ENCODE measurements at places on chromosomes 2 and 18.

DNA sequence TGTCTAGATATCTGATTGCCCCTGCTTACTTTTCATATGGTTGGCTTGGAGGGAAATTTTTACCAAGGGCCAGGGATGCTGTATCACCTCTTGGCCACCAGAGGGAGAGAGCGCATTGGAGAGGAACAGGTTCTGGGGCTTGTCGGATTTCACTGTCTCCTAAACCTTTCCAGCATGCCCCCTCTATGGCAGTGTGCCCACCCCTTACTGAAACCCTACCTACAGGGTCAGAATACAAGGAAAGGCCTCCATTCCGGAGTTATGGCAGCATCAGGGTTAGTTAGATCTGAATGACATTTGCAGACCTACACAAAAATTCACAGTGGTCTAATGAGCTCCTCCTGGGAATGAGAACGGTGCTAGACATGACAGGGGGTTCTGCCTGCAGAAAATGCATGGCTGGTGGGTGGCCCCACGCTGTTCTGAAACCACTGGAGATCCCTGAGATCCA lies 5.8 kb downstream of the SLC14A2 start:
- peak; percentile 37 for DNase-seq

- no peak for DNase-seq
Observed at GRCh38 chr18:50970006-50970405, 2.2 kb downstream of the ELAC1 start.

DNA sequence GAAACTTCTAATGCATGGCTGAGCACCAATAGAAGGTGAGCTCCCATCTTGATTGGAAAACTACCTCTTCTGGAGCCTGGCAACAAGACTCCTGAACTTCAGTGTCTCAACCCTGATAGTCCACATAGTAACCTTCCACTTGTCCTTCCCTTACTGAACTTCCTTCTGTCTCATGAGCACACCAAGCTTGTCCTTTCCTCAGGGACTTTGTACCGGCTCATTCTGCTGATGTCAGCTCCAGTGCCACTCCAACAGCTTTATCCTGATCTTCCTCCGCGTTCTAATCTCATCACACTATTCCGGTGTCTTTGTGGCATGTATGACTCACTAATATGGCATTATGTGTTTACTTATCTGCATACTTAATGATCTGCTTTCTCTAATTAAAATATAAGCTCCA lies 862.0 kb upstream of the ID2 start:
- DNase-seq, result no peak

DNA sequence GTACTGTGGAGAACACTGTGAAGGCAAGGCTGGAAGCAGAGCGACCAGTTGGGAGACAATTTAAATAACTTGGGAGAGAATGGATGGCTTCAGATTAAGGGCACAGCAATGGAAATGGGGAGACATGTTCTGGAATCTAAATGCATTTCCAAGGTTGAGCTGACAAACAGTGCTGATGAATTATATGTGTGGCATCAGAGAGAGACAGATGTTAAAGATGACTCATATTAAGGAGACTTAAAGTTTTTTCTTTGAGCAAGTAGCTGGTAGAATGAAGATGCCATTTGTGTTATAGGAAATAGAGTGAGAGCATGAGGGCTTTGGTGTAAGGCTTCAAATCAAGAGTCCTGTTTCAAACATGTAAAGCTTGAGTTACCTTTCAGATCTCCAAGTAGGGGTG lies 441.8 kb downstream of the SETBP1 start:
- DNase-seq, result no peak

- no peak for DNase-seq
Observed at GRCh38 chr2:120332384-120332783, 13.6 kb upstream of the INHBB start.

DNA sequence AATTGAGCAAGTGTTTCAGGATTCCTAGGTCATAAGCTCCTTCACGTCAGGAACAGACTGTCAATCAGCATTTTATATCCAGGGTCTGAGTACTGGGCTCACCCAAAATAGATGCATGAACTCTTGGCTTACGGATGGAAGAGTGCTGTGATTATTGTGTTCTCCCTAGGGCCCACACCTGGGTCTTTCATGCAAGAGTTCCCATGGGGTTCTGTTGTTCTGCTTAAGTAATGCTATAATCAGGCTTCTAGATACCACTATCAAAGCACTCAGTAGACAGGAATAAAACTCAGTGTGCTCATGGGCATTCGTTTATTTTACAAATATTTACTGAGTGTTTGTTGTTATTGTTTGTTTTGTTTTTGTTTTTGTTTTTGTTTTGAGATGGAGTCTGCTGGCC lies 46.4 kb upstream of the PMAIP1 start:
- no peak for DNase-seq

DNA sequence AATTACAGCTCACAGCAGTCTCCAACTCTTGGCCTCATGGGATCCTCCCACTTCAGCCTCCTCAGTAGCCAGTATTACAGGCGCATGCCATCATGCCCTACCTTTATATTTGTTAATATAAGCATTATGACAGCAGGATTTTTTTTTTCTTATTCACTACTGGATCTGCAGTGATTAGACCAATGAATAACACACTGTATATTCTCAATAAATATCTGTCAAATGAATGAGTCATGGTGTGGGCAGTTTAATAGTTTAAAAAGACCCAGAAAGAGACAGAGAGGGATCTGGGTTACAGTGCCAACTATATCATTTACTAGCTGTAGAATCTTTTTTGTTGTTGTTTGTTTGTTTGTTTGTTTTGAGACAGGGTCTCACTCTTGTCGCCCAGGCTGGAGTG lies 62.4 kb upstream of the LTBP1 start:
- no peak for DNase-seq

- DNase-seq, result no peak
Observed at GRCh38 chr18:63079114-63079513, 240.5 kb downstream of the BCL2 start.

GRCh38 chr2:226766352-226767055 lies 33.1 kb downstream of the IRS1 start:
- no peak for DNase-seq

DNA sequence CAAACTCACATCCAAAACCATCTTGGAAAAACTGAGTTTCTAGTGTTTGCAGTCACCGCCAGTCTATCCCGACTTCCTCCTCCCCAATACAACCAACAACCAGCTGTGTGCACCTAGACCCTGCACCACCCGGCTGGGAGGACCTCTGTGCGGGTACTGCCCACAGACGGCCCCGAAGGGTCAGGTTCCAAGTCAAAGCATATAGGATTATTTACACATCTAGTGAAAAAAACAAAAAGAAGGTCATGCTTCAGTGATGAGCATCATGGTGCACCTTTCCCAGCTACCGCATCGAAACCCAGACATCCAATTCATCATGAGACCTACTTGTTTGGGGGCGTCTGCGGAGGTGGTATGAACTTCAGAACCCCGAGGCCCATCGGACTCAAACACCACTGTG lies 124.8 kb downstream of the ZNF516 start:
- no peak for DNase-seq

DNA sequence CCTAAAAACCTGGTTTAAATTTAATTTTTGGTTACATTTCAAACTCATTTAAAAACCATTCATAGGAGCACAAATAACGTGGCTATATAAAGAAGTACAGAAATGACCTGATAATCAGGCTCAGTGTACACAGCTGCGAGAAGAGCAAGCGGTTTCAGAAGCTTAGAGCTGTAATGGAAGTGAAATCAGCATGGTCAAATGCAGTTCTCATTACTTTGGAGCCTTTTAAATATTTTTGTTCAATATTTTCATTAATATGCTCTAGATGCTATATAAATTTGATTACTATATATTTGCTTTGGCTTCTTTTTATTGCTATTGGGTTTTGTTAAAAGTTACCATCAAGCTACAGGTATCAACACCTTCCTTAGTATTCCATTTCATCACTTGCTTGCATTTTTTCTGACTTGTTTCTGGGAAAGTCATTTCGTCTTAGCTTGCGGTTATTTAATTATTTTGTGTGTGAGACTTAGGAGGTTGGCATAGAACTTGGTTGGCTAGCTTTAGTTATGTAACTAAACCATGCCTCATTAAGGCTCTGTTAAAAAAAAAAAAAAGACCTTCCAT lies 58.7 kb downstream of the AFTPH start:
- DNase-seq, result no peak

DNA sequence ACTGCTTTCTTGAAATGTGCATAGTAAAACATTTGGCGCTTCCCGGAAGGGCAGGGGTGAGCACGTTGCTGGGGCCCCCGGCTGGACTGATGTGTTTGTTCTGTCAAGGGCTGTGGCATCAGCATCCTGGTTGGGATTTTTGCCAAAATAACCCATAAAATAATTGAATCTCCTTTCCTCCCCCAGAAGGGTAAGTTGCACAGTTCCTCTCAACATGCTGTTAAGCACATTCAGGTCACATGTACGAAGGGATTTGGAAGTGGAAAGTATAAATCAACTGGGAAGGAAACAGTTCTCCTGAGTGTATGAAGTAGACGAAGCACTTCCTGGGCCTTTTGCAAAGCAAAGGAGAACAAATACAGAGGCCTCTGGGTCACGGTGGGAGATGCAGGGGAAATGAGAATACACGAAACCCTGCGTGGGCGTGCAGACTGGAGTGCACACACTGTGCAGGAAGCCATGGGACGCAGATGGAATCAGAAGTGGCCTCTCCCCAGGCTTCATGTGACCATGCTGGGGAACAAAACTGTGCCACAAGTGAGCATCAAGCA lies 183.9 kb downstream of the LPIN1 start:
- DNase-seq, result no peak

Data from SK-N-DZ (cell line).